GM23338 (cell line): ENCODE measurements at places on chromosomes 5 and 9. TPM values are rescaled to one million over a fixed set of nuclear protein-coding genes. Genes with fewer than 3 reads are reported as not detected.

GRCh38 chr9:127518091-127518856, 67.0 kb downstream of the LRSAM1 start:
- H3K4me1 ChIP-seq, result peaks cover 6% of the 10 kb centered on the region
- no peak for DNase-seq
- H3K27ac ChIP-seq, result no peak overlapping the region
- peaks cover 11% of the 10 kb centered on the region for H3K36me3 ChIP-seq
- H3K27me3 ChIP-seq, result no peaks in the 10 kb centered on the region

DNA sequence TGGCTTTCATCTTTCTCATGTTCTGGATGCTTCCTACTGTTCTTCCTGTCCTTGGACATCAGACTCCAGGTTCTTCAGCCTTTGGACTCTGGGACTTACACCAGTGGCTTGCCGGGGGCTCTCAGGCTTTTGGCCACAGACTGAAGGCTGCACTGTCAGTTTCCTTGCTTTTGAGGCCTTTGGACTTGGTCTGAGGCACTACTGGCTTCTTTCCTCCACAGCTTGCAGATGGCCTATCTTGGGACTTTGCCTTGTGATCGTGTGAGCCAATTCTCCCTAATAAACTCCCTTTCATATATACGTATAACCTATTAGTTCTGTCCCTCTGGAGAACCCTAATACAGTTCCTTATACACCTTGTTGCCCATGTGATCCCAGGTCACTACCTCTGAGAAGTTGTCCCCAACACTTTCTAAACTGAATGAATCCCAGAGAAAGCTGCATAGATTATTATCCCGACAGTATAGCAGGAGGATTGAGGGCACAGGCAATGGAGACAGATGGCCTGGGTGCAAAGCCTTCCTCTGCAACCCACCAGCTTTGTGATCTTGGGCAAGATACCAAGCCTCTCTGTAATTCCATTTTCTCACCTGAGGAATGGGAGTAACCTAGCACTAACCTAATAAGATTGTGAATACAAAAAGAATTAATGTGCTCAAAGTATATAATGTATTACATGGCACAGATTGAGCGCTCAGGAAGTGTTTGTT, 449.6 kb upstream of the BRINP1 start:
- H3K27ac ChIP-seq, result no peak overlapping the region
- H3K36me3 ChIP-seq, result no peaks in the 10 kb centered on the region
- H3K4me3 ChIP-seq, result no peak overlapping the region
- DNase-seq, result no peak

DNA sequence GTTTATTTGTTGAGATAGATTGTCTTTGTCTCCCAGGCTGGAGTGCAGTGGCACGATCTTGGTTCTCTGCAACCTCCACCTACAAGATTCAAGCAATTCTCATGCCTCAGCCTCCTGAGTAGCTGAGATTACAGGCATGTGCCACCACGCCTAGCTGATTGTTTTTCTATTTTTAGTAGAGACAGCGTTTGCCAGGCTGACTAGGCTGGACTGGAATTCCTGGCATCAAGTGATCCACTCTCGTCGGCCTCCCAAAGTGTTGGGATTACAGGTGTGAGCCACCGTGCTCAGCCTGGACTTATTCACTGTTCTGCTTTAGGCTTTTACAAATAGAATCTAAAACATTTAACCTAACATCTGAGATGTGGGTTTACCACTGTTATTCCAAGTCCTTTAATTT, 91.3 kb downstream of the COMMD10 start:
- H3K27me3 ChIP-seq, result no peaks in the 10 kb centered on the region
- no peak overlapping the region for H3K27ac ChIP-seq
- H3K4me1 ChIP-seq, result peaks cover 1% of the 10 kb centered on the region; the same call in 1 of the 2 replicates
- no peak for DNase-seq
- H3K4me3 ChIP-seq, result no peak overlapping the region

DNA sequence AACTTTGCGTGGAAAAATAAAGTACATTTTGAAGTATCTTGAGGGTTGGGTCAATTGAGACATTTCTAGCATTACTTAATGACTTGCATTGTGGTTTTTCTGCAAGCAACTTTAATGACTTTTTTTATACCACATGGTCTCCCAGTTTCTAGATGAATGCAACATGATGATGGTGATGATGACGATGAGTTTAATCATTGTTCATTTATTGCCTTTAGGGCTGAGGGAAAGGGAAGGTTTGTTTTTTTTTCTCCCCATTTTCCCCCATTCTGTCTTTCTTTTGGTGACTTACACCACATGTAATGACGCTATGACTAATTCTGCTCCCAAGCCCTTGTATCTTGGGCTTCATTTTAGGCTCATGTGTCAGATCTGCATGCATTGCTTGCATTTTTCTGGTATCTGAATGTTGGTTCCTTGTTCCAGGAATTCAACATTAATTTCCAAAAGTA, 57.7 kb upstream of the NXNL2 start:
- H3K27me3 ChIP-seq, result no peaks in the 10 kb centered on the region
- no peak overlapping the region for H3K4me3 ChIP-seq
- 0 out of 2 replicates have a peak, but pooled peaks cover 4% of the 10 kb centered on the region for H3K4me1 ChIP-seq
- DNase-seq, result no peak
- H3K27ac ChIP-seq, result no peak overlapping the region

- H3K27ac ChIP-seq, result no peak overlapping the region
- H3K27me3 ChIP-seq, result peaks cover 45% of the 10 kb centered on the region
- H3K4me3 ChIP-seq, result no peak overlapping the region
- DNase-seq, result no peak
- no peaks in the 10 kb centered on the region; the same call in 1 of the 2 replicates for H3K4me1 ChIP-seq
These were observed 1.8 kb upstream of the LHX3 start for GRCh38 chr9:136206602-136207275.

Gene GPR151
- not detected in 2 replicates for total RNA-seq

- no peak for DNase-seq
- no peak overlapping the region for H3K4me3 ChIP-seq
- H3K27ac ChIP-seq, result no peak overlapping the region
- H3K27me3 ChIP-seq, result no peaks in the 10 kb centered on the region
- H3K4me1 ChIP-seq, result 0 out of 2 replicates have a peak, but pooled peaks cover 8% of the 10 kb centered on the region
These were observed 203.1 kb upstream of the PPP1R2B start for GRCh38 chr5:156647034-156647451.

DNA sequence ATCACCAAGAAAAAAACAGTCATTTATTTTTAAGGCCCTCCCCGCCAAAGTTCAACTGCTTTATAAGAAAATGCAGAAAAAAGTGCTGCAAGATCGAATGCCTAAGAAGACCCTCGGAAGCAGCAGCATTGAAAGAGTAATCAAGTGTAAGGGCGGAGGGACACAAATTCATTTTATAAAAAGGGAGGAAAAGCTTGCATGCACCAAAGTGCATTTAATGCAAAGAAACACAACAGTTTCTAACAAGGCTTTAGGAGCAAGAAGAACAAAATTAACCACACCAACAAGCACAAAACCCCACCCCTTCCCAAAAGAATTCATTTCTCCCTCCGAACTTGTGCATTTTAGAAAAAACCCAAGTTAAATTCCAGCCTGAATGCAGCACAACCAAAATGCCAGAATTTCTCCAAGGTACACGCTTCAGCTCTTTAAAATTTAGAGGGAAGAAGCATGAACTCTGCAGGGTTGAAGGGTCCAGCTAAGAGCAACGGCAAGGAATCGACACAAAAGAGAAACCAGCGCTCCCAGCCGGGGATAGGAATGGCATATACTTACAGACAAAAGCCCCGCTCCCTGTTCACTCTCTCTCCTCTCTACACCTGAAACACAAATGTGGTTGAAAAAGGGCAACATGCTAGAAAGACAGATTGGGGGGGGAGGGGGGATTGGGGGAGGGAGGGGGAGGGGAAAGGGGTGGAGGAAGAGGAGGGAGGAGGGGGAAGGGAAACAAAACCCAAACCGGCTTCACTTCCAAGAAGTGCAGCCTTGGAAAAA, at the start of gene NREP:
TSS of gene NREP (minus strand) at position 614 of the 774 bp plus-strand sequence. CDS start 1,422 bp downstream, outside the sequence.
- H3K4me3 ChIP-seq, result peak within 1 kb of the TSS; percentile 70
- H3K36me3 ChIP-seq, result no peaks in the 10 kb centered on the region
- peaks cover 46% of the 10 kb centered on the region for H3K4me1 ChIP-seq
- DNase-seq, result peak; percentile 88
- no peaks in the 10 kb centered on the region for H3K27me3 ChIP-seq

GRCh38 chr5:72369301-72369700, 49.1 kb downstream of the PTCD2 start:
- peaks cover 14% of the 10 kb centered on the region for H3K4me1 ChIP-seq
- H3K27ac ChIP-seq, result no peak overlapping the region
- DNase-seq, result no peak

Gene IFNA13
- not detected in 2 replicates for total RNA-seq

DNA sequence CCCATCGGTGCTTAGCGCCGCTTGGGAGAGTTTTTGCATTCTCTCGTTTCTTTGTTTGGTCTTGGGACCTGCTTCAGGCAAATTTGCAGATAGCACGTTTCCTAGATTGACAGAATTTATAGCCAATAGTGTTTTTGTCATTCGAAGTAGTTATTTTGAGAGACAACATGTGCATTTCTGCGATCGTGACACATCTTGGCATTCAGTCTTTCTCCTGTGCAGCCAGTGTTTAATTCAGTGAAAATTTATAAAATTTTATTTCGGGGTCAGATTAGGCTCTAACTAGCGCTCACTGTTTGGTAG, 830 bp downstream of the PRRC1 start:
- peaks cover 6% of the 10 kb centered on the region; the same call in 1 of the 2 replicates for H3K4me1 ChIP-seq
- H3K4me3 ChIP-seq, result peak overlapping the region; percentile 98
- H3K27ac ChIP-seq, result peak overlapping the region; percentile 92

- H3K27ac ChIP-seq, result no peak overlapping the region
- H3K4me3 ChIP-seq, result no peak overlapping the region
- H3K4me1 ChIP-seq, result peaks cover 20% of the 10 kb centered on the region
- H3K27me3 ChIP-seq, result no peaks in the 10 kb centered on the region
- H3K36me3 ChIP-seq, result no peaks in the 10 kb centered on the region
These were observed 595.4 kb downstream of the IRX1 start for GRCh38 chr5:4191041-4191440.

- H3K27ac ChIP-seq, result no peak overlapping the region
- DNase-seq, result no peak
- H3K36me3 ChIP-seq, result no peaks in the 10 kb centered on the region
- no peaks in the 10 kb centered on the region for H3K4me1 ChIP-seq
These were observed 70.8 kb upstream of the GPR151 start for GRCh38 chr5:146586752-146587151.

Gene MYMK
- total RNA-seq, result not detected in 2 replicates

DNA sequence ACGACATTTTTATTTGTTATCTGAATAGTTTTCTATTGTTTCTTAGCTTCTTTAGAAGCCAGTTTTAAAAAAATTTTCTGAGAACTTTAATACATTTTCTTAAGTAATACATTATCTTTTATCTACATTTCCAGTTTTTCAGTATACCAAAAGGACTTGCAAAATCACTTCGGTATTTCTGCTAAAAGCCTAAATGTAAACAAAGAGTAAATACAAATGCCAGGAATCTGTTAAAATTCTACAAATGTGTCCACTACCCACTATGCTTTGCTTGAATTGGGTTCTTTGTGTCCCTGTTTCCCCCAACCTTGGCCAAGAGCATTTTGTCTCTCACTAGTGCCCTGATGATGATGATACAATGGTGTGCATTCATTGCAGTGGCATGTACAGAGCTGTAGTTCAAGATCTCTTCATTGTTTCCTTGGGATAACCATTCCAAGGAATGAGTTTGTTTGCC, 611.2 kb downstream of the NR2F1-AS1 start:
- no peaks in the 10 kb centered on the region for H3K27me3 ChIP-seq
- no peak overlapping the region for H3K4me3 ChIP-seq
- no peak overlapping the region for H3K27ac ChIP-seq
- no peaks in the 10 kb centered on the region for H3K36me3 ChIP-seq

- no peak overlapping the region for H3K4me3 ChIP-seq
- H3K27me3 ChIP-seq, result no peaks in the 10 kb centered on the region
- H3K4me1 ChIP-seq, result peaks cover 6% of the 10 kb centered on the region; the same call in 1 of the 2 replicates
- DNase-seq, result no peak
- H3K27ac ChIP-seq, result no peak overlapping the region
- H3K36me3 ChIP-seq, result no peaks in the 10 kb centered on the region; the same call in 1 of the 2 replicates
These were observed 62.5 kb upstream of the C5orf46 start for GRCh38 chr5:147968855-147969254.

Gene OTP
- total RNA-seq, result not detected in 2 replicates

- peak; percentile 71 for DNase-seq
- H3K4me3 ChIP-seq, result no peak overlapping the region
- no peak overlapping the region for H3K27ac ChIP-seq
- no peaks in the 10 kb centered on the region for H3K4me1 ChIP-seq
- H3K36me3 ChIP-seq, result no peaks in the 10 kb centered on the region
- no peaks in the 10 kb centered on the region for H3K27me3 ChIP-seq
These were observed 485.6 kb downstream of the ZSWIM6 start for GRCh38 chr5:61817472-61818326.

- H3K4me1 ChIP-seq, result no peaks in the 10 kb centered on the region
- H3K27me3 ChIP-seq, result no peaks in the 10 kb centered on the region
- no peak overlapping the region for H3K4me3 ChIP-seq
- H3K27ac ChIP-seq, result no peak overlapping the region
These were observed 156.4 kb upstream of the COX7C start for GRCh38 chr5:86461169-86461956.

Gene WNT8A
- total RNA-seq, result not detected in 2 replicates

GRCh38 chr5:60455589-60455988, 244.4 kb downstream of the DEPDC1B start:
- H3K27ac ChIP-seq, result no peak overlapping the region
- H3K27me3 ChIP-seq, result no peaks in the 10 kb centered on the region
- H3K4me1 ChIP-seq, result no peaks in the 10 kb centered on the region
- H3K36me3 ChIP-seq, result no peaks in the 10 kb centered on the region
- no peak for DNase-seq
- H3K4me3 ChIP-seq, result no peak overlapping the region

- no peak overlapping the region for H3K4me3 ChIP-seq
- H3K36me3 ChIP-seq, result no peaks in the 10 kb centered on the region; the same call in 1 of the 2 replicates
- H3K27ac ChIP-seq, result no peak overlapping the region
- DNase-seq, result no peak
- no peaks in the 10 kb centered on the region for H3K27me3 ChIP-seq
These were observed 17.1 kb downstream of the TRMO start for GRCh38 chr9:97905228-97905627.

DNA sequence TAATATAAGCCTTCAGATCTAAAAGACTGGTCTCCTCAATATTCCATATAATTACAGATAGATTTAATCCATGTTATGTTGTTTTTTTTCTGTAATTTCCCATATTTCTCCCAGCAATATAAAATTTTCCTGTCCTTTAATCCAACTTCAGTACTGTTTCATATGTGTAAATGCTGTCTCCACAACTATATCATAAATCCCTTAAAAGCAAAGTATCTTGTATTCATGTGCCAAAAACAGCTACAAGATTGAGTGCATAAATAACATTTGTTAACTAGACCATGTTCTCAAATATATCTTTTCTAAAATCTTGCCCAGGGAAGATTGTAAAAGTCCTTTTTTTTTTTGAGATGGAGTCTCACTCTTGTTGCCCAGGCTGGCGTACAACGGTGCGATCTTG, 35.0 kb upstream of the PDCL start:
- DNase-seq, result no peak
- peaks cover 22% of the 10 kb centered on the region for H3K36me3 ChIP-seq
- H3K27me3 ChIP-seq, result no peaks in the 10 kb centered on the region
- no peaks in the 10 kb centered on the region for H3K4me1 ChIP-seq

- H3K27me3 ChIP-seq, result no peaks in the 10 kb centered on the region
- H3K27ac ChIP-seq, result no peak overlapping the region
- no peak overlapping the region for H3K4me3 ChIP-seq
- no peaks in the 10 kb centered on the region for H3K4me1 ChIP-seq
These were observed 289.7 kb downstream of the OSTF1 start for GRCh38 chr9:75378036-75378435.

GRCh38 chr9:92911511-92912475, 34.0 kb upstream of the ZNF484 start:
- no peak overlapping the region for H3K27ac ChIP-seq
- H3K4me3 ChIP-seq, result no peak overlapping the region
- no peaks in the 10 kb centered on the region for H3K27me3 ChIP-seq
- H3K4me1 ChIP-seq, result no peaks in the 10 kb centered on the region; the same call in 1 of the 2 replicates
- H3K36me3 ChIP-seq, result no peaks in the 10 kb centered on the region
- DNase-seq, result no peak
